ENCODE measurements at places on chromosomes 16 and 17.

DNA sequence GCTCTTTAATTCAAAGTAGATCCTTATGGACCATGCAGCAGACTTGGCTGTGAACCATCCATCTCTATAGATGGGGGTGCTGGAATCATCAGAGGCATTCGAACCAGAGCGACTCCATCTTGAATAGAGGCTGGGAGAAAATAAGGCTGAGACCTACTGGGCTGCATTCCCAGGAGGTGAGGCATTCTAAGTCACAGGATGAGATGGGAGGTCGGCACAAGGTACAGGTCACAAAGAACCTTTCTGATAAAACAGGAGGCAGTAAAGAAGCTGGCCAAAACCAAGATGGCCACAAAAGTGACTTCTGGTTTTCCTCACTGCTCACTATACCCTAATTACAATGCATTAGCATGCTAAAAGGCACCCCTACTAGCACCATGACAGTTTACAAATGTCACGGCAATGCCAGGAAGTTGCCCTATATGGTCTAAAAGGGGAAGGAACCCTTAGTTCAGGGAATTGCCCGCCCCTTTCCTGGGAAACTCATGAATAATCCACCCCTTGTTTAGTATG is 89.2 kb upstream of the BRD7 start:
- DNase-seq: no peak
- H3K4me1 ChIP-seq: no peaks in the 10 kb centered on the region
- H3K27ac ChIP-seq: no peak overlapping the region
- no peaks in the 10 kb centered on the region for H3K27me3 ChIP-seq
- H3K4me3 ChIP-seq: no peak overlapping the region

- H3K36me3 ChIP-seq: no peaks in the 10 kb centered on the region
- H3K4me1 ChIP-seq: no peaks in the 10 kb centered on the region
- no peak overlapping the region for H3K27ac ChIP-seq
- no peak overlapping the region for H3K4me3 ChIP-seq
- DNase-seq: no peak
These were observed 498.5 kb upstream of the ZFHX3 start for GRCh38 chr16:73546341-73546845.

- DNase-seq: no peak
- H3K27ac ChIP-seq: no peak overlapping the region
- no peaks in the 10 kb centered on the region for H3K4me1 ChIP-seq
- H3K36me3 ChIP-seq: no peaks in the 10 kb centered on the region
- no peak overlapping the region for H3K4me3 ChIP-seq
These were observed 9.1 kb upstream of the DUXB start for GRCh38 chr16:75710344-75710743.

DNA sequence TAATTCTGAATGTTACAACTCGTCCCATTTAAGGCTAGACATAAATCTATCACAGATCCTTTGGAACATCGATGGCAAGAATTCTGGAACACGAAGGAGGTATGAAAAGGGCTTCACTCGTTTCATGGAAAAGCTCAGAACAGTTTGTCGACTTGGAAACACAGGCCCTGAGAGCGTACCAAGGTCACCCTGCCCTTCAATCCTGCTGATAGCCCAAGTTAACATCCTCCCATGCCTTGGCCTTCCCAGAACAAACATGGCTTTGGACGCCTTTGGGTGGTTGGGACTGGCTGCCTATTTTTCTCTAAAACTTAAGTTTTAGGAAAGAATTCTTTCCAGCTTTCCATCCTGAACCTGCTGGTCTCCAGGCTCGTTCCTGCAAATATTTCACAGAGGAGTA is 396.1 kb downstream of the MAF start:
- no peaks in the 10 kb centered on the region for H3K4me1 ChIP-seq
- no peak for DNase-seq
- no peak overlapping the region for H3K27ac ChIP-seq
- no peak overlapping the region for H3K4me3 ChIP-seq

DNA sequence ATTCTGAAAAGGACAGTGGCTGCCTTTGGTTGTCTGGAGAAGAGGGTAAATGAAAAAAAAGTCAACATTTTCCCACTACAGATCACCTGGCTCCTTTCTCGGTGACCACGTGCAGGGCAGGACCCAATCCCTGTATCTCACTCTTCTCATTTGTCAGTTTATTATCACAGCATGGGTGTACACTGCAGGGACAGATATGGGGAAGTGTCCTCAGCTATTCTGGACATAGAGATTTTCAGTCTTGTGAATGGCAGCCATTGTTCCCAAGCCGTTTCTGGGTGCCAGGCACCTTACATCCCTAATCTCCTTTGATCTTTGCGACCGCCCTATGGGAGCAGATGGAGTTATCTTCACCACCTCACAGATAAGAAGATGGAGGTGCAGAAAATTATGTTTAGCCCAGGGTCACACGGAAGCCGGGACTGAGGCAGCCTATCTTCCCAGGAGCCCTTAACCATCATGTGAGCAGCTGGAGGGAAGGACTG is 7.2 kb downstream of the ADORA2B start:
- no peaks in the 10 kb centered on the region for H3K27me3 ChIP-seq
- no peak for DNase-seq
- H3K27ac ChIP-seq: no peak overlapping the region
- no peaks in the 10 kb centered on the region for H3K4me1 ChIP-seq

- H3K4me3 ChIP-seq: no peak overlapping the region
- no peaks in the 10 kb centered on the region for H3K27me3 ChIP-seq
- H3K4me1 ChIP-seq: no peaks in the 10 kb centered on the region
- H3K36me3 ChIP-seq: no peaks in the 10 kb centered on the region
- peak; percentile 73 for DNase-seq
These were observed 41.7 kb downstream of the RMI2 start for GRCh38 chr16:11386791-11387546.

GRCh38 chr16:19523184-19523558 is 571 bp upstream of the CCP110 start:
- no peaks in the 10 kb centered on the region for H3K27me3 ChIP-seq
- peak overlapping the region; percentile 48 for H3K27ac ChIP-seq
- H3K36me3 ChIP-seq: no peaks in the 10 kb centered on the region
- peak overlapping the region; percentile 90 for H3K4me3 ChIP-seq

- no peak overlapping the region for H3K27ac ChIP-seq
- H3K36me3 ChIP-seq: no peaks in the 10 kb centered on the region
- DNase-seq: no peak
- no peak overlapping the region for H3K4me3 ChIP-seq
- no peaks in the 10 kb centered on the region for H3K4me1 ChIP-seq
- peaks cover 5% of the 10 kb centered on the region for H3K27me3 ChIP-seq
These were observed 15.6 kb downstream of the BEAN1 start for GRCh38 chr16:66442502-66443268.

GRCh38 chr17:7862692-7863437 is 5.1 kb downstream of the CYB5D1 start:
- H3K4me1 ChIP-seq: peaks cover 12% of the 10 kb centered on the region
- DNase-seq: no peak
- H3K27me3 ChIP-seq: no peaks in the 10 kb centered on the region
- H3K27ac ChIP-seq: no peak overlapping the region
- no peak overlapping the region for H3K4me3 ChIP-seq

GRCh38 chr17:78174346-78174869 is 6.0 kb downstream of the SYNGR2 start:
- peak overlapping the region; percentile 98 for H3K27ac ChIP-seq
- H3K36me3 ChIP-seq: peaks cover 22% of the 10 kb centered on the region
- no peaks in the 10 kb centered on the region for H3K27me3 ChIP-seq
- H3K4me3 ChIP-seq: peak overlapping the region; percentile 49
- H3K4me1 ChIP-seq: peaks cover 72% of the 10 kb centered on the region
- peak; percentile 89 for DNase-seq

- no peaks in the 10 kb centered on the region for H3K36me3 ChIP-seq
- peaks cover 48% of the 10 kb centered on the region for H3K4me1 ChIP-seq
- no peaks in the 10 kb centered on the region for H3K27me3 ChIP-seq
- H3K27ac ChIP-seq: peak overlapping the region; percentile 60
- no peak for DNase-seq
These were observed 36.2 kb downstream of the LDHD start for GRCh38 chr16:75080205-75081029.

DNA sequence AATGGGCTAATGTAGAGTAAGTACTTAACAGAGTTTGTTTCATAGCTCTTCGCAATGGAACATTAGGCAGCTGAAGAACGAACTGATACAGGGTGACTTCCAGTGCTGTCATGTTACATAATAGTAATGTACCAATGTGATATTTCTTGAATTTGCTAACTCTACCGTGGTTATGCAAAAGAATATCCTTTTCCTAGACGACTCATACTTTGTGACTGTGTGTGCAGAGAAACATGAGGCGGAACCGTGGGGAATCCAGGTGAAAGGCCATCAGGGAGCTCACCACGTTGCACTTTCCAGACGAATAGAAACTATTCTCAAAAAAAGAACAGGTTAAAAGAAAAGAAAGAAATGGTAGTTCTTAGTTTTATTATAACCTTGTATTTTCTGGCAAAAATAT is 13.2 kb downstream of the NOB1 start:
- H3K27ac ChIP-seq: no peak overlapping the region
- H3K4me1 ChIP-seq: no peaks in the 10 kb centered on the region
- H3K4me3 ChIP-seq: no peak overlapping the region
- H3K27me3 ChIP-seq: no peaks in the 10 kb centered on the region
- H3K36me3 ChIP-seq: peaks cover 2% of the 10 kb centered on the region
- no peak for DNase-seq

GRCh38 chr17:2954898-2955445 is 108.4 kb downstream of the OR1D5 start:
- no peak overlapping the region for H3K27ac ChIP-seq
- no peak for DNase-seq
- H3K4me3 ChIP-seq: no peak overlapping the region
- no peaks in the 10 kb centered on the region for H3K36me3 ChIP-seq
- no peaks in the 10 kb centered on the region for H3K27me3 ChIP-seq
- H3K4me1 ChIP-seq: no peaks in the 10 kb centered on the region

DNA sequence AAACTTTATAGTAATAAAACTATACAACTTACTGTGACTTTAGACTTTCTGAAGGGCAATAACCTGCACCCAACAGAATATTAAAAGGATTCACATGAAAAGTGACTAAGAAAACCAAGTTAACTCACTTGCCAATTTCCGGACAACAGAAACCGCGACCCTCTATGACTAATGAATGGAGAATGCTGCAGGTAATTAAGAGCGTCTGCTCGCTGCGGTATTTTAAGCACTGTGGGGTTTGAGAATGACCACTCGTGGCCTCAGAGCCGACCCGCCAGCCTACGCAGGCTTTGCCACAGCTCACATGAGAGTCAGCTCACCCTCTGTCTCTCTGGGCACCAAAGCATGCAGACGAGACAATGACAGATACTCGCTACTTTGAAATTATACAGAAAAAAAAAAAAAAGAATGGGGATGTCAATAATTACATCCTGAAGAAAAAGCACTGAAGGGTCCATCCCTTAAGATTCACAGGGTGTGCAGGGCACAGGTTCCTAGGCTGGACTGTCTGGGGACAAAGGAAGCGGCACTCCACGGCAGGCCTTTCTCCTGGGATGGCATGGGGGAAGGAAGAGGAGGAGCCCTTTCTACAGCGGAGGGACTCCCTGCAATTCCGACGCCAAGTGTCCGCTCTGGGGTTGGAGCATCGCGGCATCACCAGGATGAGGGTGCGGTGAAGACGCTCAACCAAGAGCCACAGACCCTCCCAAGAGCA is 35.0 kb downstream of the ZCCHC14 start:
- no peak overlapping the region for H3K4me3 ChIP-seq
- H3K36me3 ChIP-seq: peaks cover 36% of the 10 kb centered on the region
- no peak overlapping the region for H3K27ac ChIP-seq
- peaks cover 17% of the 10 kb centered on the region for H3K4me1 ChIP-seq

DNA sequence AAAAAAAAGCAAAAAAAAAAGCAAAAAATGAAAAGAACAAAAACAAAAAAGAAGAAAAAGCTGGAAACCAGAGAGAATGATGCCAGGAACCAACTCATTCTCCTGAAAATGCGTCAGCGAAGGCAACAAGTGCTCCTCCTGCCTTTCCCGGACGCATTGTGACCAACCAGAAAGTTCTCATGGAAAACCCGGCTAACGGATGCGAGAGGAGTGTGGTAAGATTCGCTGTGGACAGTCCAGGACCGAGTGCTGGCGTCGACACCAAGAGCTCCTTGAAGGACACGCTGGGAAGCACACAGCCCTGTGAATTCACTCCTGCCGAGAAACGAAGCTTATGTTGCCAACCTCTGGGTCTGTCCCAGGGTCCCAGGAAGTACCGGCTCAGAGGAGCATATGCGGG is 43.4 kb downstream of the METRNL start:
- H3K4me3 ChIP-seq: no peak overlapping the region
- no peaks in the 10 kb centered on the region for H3K4me1 ChIP-seq
- DNase-seq: no peak
- H3K27ac ChIP-seq: no peak overlapping the region
- H3K27me3 ChIP-seq: no peaks in the 10 kb centered on the region
- no peaks in the 10 kb centered on the region for H3K36me3 ChIP-seq

DNA sequence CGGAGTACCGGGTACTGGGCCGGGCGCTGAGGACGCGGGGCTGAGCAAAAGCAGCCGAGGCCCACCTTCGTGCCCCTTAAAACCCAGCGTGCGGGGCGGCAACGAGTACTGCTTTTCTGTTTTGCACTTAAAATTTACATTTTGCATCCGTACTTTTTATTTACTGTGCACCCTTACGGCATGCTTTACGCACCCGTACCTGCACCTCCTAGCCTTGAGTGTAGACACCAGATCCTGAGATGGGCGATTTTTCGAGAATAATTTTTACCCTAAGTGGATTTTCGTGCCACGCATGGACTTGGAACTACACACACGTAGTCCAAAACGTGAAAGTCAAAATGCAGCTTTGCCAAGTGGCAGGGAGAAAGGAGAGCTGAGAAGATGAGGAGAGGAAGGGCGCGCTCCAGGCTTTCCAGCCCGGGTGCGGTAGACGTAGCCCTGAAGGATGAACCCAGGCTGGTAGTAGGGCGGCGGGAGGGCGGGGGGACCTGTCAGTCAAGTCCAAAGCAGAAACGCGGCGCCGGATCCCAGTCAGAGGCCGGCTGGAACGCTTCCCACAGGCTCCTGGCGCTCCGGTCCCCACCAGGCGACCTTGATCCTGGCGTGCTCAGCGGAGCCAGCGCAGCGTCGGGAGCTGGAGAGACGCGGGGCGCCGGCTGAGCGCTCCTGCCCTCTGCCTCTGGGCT is 1.2 kb upstream of the CBLN1 start:
- no peak for DNase-seq
- H3K27ac ChIP-seq: no peak overlapping the region
- peak overlapping the region; percentile 67 for H3K4me3 ChIP-seq
- peaks cover 18% of the 10 kb centered on the region for H3K4me1 ChIP-seq
- H3K27me3 ChIP-seq: peaks cover 92% of the 10 kb centered on the region

- no peak for DNase-seq
- H3K36me3 ChIP-seq: no peaks in the 10 kb centered on the region
- H3K4me3 ChIP-seq: no peak overlapping the region
- no peak overlapping the region for H3K27ac ChIP-seq
These were observed 3.8 kb upstream of the SPEM1 start for GRCh38 chr17:7416323-7416722.

All from psoas muscle (tissue), 8 donors.